ENCODE measurements at places on chromosomes 3 and 15.

- no peak for DNase-seq
Observed at GRCh38 chr15:48682942-48683651, 37.6 kb upstream of the FBN1 start.

- no peak for DNase-seq
Observed at GRCh38 chr3:148289159-148289558, 408.5 kb upstream of the AGTR1 start.

- DNase-seq = no peak
Observed at GRCh38 chr3:190552969-190553759, 39.3 kb downstream of the IL1RAP start.

- DNase-seq = no peak
Observed at GRCh38 chr3:70981231-70981880, 602.2 kb downstream of the FOXP1 start.

GRCh38 chr3:12707449-12707848 is 43.5 kb upstream of the RAF1 start:
- peak; percentile 73 for DNase-seq

- no peak for DNase-seq
Observed at GRCh38 chr15:95394186-95395067, 936.1 kb upstream of the NR2F2 start.

DNA sequence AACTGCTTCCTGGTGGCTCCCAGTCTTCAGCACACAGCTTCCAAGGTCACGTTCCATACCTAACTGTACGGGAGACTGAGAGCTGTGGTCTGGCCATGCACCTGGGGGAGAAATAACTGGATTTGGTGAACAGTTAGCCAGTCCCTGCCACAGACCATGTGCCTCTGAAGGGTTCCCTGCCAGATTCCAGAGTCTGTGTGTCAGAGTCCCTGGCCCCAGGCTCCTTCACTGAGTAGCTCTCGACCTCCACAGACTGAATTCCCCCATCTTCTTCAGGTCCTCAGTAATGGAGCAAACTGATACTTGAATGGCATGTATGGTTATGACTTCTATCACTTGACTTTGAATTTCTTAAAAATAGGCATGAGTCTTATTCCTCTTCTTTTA is 17.5 kb downstream of the MKRN2OS start:
- DNase-seq = no peak

- no peak for DNase-seq
Observed at GRCh38 chr3:108152274-108152673, 61.4 kb upstream of the CD47 start.

DNA sequence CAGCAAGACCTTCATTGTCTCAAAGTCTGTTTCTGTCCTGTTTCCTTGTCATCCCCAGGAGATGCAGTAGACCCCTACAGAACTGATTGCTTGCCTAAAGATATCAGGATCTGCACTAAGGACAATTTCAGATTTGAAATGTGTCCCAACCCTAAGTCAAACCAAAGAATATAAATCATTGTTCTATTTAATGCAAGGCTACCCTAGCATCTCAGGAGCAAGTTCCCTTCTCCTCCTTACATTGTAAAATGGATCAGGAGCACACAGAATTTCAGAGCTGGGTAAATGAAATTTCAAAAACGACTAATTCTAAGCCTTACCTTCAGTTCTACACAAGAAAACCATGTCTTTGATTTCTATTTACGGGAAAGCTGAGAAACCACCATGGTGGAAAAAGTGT is 360.9 kb upstream of the KCNH8 start:
- DNase-seq = no peak

GRCh38 chr3:101925564-101925963 is 76.2 kb downstream of the NFKBIZ start:
- DNase-seq = no peak

DNA sequence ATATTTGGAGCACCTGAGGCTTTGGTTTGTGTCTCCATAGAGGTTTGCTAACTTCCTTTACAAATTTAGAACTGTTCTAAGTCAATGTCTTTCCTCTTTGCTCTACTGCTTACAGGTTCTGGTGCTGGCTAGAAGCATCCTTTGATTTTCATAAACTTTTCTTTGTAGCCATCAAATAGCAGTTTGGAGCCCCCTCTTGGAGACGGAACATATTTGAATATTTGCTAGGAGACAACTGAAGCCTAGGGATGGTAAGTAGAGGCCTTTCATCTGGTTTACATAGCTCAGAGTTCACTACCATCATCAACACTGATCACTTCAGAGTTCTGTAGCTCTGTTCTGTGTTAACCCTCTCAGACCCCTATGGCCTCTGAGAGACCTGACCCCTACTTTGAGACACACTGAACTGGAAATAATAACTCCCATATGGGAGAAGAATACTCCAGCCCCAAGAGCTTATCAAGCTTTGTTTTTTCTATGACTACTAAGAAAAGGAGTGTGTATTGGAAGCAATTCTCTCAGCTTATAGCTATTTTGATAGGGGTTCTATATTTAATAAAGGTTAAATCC is 420.4 kb downstream of the EPHA3 start:
- no peak for DNase-seq

GRCh38 chr3:105516972-105517371 is 150.3 kb downstream of the ALCAM start:
- DNase-seq = no peak

GRCh38 chr15:90099868-90100831 is 2.1 kb downstream of the IDH2 start:
- peak; percentile 54 for DNase-seq

DNA sequence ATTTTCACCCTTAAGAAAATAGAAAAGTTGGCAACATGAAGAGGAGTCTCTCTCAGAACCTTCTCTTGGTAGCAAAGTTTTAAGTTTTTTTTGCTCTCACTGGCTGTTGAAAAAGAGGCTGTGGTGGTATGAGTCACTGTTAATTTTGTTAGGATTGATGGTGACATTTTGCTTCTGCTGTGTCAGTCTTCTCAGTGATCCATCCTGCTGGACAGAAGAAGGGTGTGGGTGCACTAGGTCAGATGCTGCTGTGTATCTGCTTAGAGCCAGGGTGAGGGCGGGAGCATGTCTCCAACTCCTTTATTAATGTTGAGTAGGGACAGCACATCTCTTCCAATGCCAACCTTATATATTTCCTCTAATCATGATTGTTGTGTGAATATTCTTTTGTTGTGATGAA is 369.5 kb downstream of the FEZF2 start:
- DNase-seq = no peak

- no peak for DNase-seq
Observed at GRCh38 chr15:83626171-83626802, 27.6 kb upstream of the ADAMTSL3 start.

- no peak for DNase-seq
Observed at GRCh38 chr3:148938936-148939335, 52.4 kb upstream of the GYG1 start.

- DNase-seq = no peak
Observed at GRCh38 chr3:133112666-133113065, 74.5 kb downstream of the TMEM108 start.

DNA sequence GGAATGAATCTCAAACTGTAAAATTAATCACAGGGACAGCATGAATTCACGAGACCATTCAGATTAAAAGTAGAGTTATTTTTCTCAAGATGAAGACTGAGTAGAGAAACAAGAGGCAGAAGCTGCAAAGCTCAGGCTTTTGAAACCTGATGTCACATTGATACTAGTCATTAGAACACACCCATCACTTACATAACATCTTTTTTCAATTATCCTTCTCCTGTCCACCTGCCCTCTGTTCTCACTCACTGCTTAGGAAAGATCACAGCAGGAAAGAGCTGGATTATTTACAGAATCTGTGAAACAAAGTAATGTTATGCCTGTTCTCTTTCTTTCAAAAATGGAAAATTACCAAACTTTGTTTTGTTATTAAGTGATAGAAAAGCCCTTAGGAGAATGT is 72.0 kb upstream of the CDAN1 start:
- no peak for DNase-seq

GRCh38 chr15:23793191-23793680 is 106.1 kb upstream of the NDN start:
- no peak for DNase-seq

GRCh38 chr3:197700095-197700494 is 36.6 kb downstream of the RUBCN start:
- no peak for DNase-seq

- DNase-seq = peak; percentile 21
Observed at GRCh38 chr3:122674339-122674738, 6.3 kb upstream of the PARP14 start.

GRCh38 chr15:101667881-101668280 is 15.7 kb upstream of the TM2D3 start:
- no peak for DNase-seq

GRCh38 chr3:193655831-193656433 is 62.9 kb downstream of the OPA1 start:
- no peak for DNase-seq

DNA sequence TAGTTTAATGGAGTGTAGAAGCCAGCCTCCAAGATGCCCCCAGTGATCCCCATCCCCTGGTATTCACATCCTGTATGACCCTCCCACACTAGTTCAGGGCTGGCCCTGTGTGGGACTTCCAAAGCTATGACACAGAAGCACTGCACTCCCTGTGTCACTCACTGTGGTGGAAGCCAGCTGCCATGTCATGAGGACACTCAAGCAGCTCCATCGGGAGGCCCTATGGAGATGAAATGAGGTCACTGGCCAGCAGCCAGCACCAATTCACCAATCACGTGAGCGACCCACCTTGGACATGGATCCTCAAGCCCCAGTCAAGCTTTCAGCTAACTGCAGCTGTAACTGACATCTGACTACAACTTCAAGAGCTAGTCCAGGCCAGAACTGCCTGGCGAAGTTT is 3.9 kb upstream of the ACAN start:
- no peak for DNase-seq

DNA sequence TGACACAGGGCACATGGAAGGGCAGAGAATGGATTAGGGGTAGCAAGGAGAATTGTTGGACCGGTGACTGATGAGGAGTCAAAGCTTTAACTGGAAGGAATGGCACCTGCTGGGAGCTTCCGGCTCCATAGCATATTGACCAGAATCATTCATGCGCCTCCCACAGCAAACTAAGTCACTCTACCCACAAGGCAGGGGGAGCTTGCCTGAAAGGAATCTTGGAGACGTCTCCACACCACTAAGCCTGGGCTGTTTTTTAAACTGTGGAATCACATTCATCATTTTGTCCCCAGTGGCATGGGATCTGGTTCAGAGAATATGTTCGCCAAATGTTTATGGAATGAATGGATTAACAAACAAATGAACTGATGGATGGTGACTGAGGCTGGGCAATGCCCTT is 57.0 kb upstream of the ITGA11 start:
- no peak for DNase-seq

DNA sequence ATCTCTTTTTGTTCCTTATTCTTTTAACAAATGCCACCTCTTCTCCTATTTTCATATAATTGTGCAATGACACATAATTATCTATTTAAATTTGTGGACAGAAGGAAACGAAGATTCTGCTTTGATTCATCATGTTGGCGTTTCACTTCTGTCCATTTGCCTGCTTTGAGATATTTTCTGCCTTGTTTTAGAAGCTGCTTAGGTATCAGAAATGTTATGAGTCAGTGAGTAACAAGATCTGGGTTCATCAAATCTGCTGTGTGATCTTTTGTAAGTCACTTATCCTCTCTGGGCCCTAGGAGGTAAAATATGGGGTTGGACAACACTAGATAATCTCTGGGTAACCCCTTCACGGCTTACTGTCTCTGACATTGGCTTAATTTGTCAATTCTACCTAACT is 7.3 kb upstream of the MINDY4B start:
- DNase-seq = no peak

GRCh38 chr15:75517233-75517632 is 61.9 kb downstream of the PTPN9 start:
- DNase-seq = no peak

- DNase-seq = no peak
Observed at GRCh38 chr3:18870642-18871041, 277.7 kb upstream of the KCNH8 start.

DNA sequence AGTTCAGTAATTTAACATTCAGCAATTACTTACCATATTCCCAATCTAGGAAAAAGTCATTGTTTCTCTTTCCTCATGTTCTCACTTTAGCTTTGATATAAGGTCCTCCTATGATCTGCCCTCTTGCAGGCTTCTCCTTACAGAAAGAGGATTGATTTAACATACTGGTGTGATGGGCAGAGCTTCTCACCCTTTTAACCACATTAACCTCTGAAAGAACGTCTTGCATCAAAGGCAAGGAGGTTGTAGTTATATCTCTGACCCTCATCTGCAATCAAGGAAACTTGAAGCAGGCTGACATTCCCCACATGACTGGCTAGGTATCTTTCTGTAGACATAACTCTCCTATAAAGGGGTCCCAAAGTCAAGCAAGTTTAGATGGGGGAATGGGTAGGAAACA is 39.5 kb downstream of the BTLA start:
- DNase-seq = no peak

DNA sequence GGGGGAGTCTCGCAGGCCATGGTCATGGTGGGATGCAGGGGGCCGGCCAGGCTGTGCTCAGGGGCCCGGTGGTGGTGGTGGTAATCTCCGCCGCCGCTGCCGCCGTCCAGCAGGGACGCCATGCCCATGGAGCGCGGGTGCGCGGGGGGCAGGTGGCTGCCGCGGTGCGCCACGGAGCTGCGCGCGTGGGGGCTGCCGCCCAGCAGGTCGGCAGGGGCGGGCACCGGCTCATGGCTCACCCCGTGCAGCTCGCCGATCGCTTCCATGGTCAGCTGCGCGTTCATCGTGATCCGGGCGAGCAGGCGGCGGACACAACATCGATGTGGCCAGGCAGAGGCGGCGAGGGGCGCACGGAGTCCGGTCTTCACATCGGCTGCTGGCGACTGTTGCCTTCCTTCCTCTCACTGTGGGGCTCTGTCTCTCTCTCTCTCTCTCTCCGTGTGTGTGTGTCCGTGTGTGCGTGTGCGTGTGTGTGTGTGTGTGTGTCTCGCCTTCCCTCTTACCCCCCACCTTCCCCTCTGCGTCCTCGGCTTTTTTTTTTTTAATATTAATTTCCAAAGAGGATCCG is 451 bp downstream of the ONECUT1 start:
- no peak for DNase-seq

- DNase-seq = no peak
Observed at GRCh38 chr3:45232521-45232920, 6.4 kb upstream of the TMEM158 start.

- no peak for DNase-seq
Observed at GRCh38 chr3:188993181-188993580, 178.6 kb upstream of the TPRG1 start.

GRCh38 chr3:94420931-94421330 is 358.1 kb downstream of the NSUN3 start:
- no peak for DNase-seq

DNA sequence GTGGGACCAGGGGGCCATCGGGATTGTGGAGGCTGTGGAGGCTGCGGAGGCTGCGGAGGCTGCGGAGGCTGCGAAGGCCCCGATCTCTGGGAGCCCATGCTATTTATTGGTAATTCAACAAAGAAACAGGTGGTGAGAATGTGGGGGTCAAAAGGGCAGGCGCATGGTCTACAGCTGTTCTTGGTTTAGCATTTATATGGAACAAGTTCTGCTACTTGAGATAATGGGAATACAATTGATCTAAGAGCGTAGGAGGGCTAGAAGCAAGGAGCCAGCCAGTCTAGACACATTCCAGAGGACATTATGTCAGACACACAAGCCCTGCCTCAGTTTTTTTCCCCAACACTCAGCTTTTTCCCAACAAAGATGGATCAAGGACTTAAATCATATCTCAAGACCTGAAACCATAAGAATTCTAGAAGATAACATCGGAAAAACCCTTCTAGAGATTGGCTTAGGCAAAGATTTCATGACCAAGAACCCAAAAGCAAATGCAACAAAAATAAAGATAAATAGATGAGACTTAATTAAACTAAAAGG is 20.1 kb downstream of the C3orf80 start:
- no peak for DNase-seq
